ENCODE measurements at places on chromosomes 3 and 15. TPM values are rescaled to one million over a fixed set of nuclear protein-coding genes. Genes with fewer than 3 reads are reported as not detected.

Gene CD276
- not detected for total RNA-seq

GRCh38 chr3:128239304-128239703 is 86.0 kb downstream of the EEFSEC start:
- H3K4me1 ChIP-seq, result peaks cover 11% of the 10 kb centered on the region
- no peak overlapping the region for H3K4me3 ChIP-seq
- no peaks in the 10 kb centered on the region for H3K36me3 ChIP-seq
- H3K27ac ChIP-seq, result no peak overlapping the region
- H3K27me3 ChIP-seq, result no peaks in the 10 kb centered on the region

DNA sequence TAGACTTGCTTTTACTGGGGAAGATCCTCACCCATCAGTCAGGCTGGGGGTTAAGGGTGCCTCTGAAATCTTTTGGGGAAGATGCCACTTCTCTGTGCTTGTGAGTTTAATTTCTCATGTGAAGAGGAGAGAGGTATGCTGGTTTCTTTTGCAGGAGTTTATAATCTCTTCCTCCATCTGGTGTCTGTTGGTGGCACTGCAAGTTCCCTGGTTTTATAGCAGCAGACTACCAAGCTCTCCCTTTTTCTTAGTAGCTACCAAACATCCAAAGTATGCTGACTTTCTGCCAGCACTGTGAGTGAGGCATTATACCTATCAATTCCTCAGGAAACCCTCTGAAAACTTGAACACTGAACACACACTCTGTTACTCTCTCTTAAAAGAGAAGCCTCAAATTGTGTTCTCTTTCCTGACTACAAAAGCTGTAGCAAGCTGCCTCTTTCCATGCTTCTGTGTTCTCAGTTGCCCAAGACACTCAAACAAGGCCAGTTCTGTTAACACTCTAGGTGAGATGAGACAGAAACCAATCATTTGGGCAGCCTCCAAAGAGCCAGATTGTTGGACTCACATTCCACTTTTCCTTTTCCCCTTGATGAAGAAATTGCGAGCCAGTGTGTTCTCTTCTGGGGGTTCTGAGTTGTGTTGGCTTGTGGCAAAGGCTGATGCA is 299.5 kb downstream of the GAP43 start:
- DNase-seq, result no peak
- H3K4me1 ChIP-seq, result no peaks in the 10 kb centered on the region
- H3K27me3 ChIP-seq, result no peaks in the 10 kb centered on the region
- H3K36me3 ChIP-seq, result no peaks in the 10 kb centered on the region
- no peak overlapping the region for H3K27ac ChIP-seq

Gene CADPS
- not detected for total RNA-seq

- H3K4me3 ChIP-seq, result no peak overlapping the region
- no peaks in the 10 kb centered on the region for H3K4me1 ChIP-seq
- H3K27ac ChIP-seq, result no peak overlapping the region
- no peak for DNase-seq
Measured at GRCh38 chr3:35601959-35602358, 37.4 kb upstream of the ARPP21 start.

Gene DUOXA2
- total RNA-seq, result not detected
